ENCODE measurements at places on chromosomes 12 and 14.

DNA sequence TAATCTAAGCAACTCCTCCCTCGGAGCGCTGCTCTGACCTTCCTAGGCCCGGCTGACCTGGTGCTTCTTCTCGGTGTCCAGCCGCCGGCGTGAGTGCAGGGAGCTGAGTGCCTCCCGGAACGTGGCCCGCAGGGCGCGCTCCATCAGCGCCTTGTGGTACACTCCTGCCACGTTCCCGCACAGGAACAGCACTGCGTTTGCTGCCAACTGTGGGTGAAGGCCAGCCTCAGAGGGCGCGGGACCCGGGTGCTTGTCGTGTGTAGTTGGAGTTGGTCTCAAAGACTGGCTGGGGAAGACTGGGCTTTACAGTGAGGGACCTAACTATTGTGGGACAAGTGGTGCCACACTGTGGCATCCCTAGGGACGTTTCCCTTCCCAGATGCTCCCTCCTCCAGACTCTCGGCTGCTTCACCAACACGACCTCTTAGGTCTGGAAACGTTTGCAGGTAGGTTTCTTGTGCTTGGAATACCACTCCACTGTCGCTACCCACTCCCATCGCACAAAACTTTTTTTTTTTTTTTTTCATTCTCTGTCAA is 3.1 kb downstream of the ADCY4 start:
- no peak for DNase-seq

DNA sequence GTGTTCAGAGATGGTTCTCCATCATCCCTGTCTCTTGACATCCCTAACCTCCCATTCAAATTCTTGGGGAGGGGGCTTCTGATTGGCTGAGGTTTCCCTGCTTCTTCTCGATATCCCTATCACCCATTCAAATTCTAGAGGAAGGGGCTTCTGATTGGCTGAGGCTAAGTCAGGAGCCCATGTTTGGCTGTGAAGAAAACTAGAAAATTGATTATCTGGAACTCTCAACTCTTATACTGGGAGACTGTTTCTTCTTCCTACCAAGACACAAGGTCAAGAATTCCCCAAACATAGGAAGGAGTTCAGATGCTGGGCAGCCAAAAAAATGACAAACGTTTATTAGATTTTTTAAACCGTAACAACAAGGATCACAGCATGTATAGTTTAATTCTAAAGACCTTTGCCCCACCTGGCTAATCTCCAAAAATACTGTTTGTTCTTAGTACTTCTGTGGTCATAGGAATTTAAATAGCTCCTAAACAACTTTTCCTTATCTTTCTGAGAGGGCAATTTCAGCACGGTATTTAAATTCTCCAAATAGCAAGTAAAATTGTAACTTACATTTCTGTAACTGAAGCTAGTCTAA is 26.4 kb downstream of the SPIC start:
- DNase-seq = no peak

DNA sequence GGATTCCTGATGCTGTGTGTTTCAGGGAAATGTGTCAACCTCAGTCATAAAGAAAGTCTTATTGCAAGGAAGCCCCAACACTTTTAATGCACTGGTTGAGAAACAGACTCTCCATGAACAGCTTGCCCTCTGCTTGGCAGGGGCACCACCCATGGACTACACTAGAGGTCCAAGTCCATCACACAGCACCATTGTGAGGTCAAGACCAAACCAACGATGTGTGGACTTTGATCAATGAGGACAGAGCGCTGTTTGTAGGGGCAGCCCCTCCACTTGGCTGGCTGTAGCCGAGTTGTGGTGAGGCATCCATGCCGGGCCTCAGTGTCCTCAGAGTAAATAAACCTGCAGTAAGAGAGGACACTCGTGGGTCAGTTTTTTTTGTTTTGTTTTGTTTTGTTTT is 29.8 kb downstream of the ZFYVE21 start:
- no peak for DNase-seq

- DNase-seq = no peak
These were observed 62.8 kb upstream of the NAV3 start for GRCh38 chr12:77767756-77768343.

GRCh38 chr12:116448165-116448739 is 110.9 kb upstream of the MAP1LC3B2 start:
- DNase-seq = no peak

GRCh38 chr12:112191840-112192321 is 66.5 kb downstream of the TRAFD1 start:
- no peak for DNase-seq

GRCh38 chr12:116159175-116159574 is 118.3 kb downstream of the MED13L start:
- no peak for DNase-seq

GRCh38 chr12:43316520-43316919 is 235.5 kb downstream of the ADAMTS20 start:
- DNase-seq = no peak

GRCh38 chr12:125890971-125891370 is 825.7 kb downstream of the AACS start:
- no peak for DNase-seq

- no peak for DNase-seq
These were observed 8.1 kb upstream of the DYRK4 start for GRCh38 chr12:4553943-4554342.

DNA sequence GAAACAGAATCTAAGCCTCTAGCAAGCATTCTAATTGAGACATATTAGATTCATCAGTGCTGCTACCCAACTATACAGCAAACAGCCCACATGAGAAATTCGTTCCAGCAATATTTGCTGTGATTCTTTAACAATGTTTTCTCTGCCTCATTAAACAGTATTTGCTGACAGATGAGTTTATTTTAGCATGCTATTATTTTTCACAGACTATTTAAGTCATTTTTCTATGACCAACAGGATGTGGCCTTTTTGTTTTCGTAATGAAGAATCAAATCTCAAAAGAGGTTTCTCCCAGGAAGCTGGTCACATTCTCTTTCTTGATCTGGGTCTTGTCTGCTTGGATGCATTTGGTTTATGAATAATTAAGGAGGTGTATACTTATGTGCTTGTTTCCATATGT is 23.2 kb upstream of the SERPINA12 start:
- no peak for DNase-seq

DNA sequence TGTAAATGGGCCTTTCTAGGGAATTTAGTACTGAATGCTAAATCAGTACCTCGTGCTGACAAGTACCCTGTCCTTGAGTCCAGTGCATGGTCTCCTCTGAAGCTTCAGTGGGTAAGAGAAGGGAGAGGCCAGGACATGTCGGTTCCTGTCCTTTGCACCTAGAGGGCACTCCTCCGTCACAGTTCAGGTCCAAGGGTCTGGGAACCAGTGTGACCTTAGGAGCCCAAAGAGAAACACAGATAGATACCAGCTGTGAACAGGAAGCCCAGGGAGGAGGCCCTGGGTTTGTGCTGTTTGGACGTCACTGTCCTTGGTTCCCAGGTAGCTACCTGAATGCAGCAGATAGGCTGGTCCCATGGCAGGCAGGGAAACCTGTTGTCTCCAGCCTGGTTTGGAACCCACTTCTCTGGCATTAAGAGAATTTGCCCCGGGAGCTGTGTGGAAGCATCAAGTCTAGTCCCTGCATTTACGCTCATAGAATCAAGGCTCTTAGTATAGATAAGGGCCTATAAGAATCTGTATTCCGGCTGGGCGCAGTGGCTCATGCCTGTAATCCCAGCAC is 3.9 kb upstream of the FGF23 start:
- no peak for DNase-seq

GRCh38 chr12:98793121-98793520 is 148.0 kb downstream of the APAF1 start:
- DNase-seq = no peak

DNA sequence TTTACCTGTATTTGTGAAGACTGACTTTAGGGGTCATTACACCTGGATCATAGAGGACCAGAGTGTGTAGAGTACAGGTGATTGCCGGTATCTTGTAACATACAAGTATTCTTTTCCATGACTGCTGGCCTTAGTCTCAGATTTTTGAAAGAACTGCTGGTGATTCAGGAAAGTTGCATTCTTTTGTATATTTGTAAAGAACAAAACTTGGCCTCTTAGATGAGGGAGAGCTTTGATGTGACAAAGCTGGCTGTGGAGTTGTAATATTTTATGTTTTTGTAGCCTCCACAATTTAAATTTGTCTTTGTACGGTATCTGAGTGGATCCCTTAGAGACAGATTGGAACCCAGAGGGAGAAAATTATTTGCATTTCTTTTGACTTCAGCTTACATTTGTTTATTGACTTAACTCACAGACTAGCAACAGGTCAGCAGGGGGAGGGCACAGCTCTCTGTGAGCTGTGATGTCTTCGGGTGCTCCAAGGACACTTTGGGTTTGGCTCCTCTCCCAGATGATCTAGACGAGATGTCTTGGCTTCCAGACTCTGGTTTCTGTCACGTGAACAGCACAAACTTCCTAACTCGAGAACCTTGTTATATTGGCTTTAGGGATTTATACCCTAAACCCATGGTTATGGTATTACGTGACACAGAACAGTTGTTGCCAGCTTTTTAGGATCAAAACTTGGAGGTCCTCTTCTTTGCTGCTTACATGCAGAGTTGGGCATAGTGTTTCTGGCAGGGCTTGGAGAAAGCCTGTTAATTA is 65.9 kb downstream of the DAAM1 start:
- peak; percentile 80 for DNase-seq

DNA sequence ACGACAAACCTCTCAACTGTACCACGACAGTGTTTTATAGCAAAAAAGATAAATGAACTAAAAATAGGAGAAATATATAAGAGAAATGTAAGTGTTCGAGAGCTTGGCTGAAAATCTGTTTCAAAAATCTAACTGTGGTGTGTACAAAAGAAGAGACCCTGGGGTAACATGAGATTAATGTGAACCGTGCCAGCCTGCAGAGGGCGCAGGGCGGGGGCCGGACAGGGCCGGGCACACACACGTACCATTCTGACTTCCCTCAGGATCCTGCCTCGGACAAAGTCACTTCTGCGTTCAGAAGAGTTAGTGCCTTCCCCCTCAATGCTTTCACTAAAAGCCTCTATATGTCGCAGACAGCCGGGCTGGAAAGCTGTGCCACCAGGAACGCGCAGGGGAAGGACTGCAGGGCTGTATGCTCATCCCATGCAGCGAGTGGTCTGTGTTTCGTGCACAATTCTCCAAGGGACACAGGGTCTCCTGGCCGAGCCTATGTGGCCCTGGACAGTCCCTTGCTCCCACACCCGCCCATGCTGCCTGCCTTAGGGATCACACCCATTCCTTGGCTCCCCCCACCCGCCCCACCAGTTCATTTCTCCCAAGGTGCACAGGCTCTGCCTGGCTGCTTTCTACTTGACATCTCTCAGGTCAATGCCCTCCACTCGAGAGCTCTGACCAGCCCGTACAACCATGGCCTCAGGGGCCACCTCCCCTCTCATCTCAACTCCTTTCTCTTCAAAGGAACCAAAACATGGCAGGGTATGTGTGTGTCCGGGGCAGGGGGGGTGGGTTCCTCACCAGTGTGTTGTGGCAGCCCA is 8.5 kb downstream of the CDCA4 start:
- DNase-seq = no peak

DNA sequence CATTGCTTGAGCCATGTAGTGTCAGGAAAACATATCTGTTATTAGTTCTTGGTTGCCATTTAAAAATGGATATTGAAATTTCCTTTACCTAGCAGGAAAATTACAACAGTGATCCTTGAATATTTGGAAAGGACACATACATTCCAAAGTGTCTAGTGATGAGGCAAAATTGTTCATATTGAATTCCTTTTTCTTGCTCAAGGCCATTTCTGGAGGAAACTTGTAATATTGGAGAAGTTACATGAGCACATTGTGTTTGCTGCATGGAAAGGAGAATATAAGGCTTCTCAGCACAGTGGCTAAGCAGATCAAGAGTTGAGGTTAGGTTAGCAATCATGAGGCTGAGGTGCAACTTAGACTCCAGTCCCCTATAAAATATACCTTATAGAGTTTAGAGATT is 121.9 kb downstream of the PDE3A start:
- DNase-seq = no peak

- DNase-seq = no peak
These were observed at the start of gene ALX1 for GRCh38 chr12:85280165-85280983. TSS of gene ALX1 (plus strand) at chr12:85280220. CDS start at chr12:85280262, 42 bp downstream.

DNA sequence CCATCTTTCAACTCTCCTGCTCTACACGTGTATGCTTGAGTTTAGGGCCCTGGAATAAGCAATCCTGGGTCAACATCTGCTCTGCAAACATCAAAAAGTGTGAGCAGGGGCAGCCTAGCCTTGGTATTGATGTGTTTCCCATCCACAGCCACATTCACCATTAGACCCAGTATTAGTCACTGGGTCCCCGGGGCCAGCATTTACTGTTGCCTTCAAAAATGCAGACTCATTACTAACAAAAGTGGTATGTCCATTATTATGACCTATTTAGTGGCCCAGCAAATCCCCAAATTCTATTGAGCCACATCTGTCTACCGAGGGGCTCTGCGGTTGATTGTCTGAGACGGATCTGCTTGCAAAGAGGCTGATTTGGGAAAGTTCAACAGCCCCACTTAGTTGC is 661.8 kb downstream of the DIO2 start:
- no peak for DNase-seq

GRCh38 chr12:126404293-126404881 is 1339.2 kb downstream of the AACS start:
- DNase-seq = no peak

DNA sequence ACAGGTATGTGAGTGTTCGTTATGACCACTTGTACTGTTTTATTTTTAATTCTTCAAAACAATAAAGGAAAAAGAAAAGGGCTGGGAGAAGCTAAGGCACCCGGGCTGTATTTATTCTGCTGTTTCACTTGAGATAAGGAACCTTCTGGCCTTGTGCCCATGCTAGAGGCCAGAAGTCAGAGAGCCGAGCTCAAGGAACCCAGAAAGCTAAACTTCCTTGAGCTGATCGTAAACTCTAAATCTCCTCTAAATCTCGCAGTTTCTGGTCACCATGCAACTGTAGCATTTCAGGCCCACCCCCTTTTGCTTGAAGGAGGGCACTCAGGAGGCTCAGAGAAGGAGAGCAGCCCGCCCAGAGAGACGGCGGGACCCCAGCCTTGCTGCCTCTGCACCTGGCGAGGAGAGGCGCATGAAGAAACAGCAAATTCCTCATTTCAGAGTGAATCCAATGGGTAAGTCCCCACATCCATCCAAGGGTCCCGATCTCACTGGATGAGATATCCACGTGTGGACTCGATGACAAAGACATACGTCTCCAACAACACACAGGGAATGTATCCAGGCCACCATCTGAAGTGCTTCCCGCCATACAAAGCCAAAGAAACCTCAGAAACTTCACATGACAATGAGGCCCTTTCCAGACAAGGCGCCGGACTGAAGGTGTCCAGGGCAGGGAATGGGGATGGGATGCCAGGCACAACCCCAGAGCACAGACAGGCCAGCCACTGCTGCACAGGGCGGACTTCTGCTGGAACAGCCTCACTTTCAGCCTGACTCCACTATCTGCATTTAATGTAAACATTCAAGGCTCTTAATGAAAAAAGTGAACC is 14.6 kb downstream of the CCDC88C start:
- no peak for DNase-seq

- DNase-seq = no peak
These were observed 10.1 kb upstream of the SLC6A15 start for GRCh38 chr12:84922693-84923092.

DNA sequence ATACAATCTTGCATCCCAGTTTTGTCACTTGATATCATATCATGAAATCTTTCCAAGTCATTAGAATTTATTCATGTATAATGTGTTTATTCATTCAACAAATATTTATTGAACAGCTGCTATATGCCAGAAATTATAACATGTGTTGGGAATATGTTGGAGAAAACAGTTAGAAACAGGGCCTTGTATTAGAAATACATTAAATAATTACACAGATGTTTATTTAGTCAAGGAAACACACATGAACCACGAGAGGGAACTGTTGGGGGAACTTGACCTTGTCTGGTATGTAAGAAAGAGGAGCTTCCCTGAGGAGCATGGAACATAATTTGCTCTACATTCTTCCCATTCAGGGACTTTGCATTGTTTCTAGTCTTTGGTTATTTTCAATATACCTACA is 191.7 kb upstream of the FRMD6 start:
- DNase-seq = no peak

Data from BJ (cell line).